AG10803 (cell line): ENCODE measurements at places on chromosomes 1 and 21.

- DNase-seq = no peak
Observed at GRCh38 chr1:19980314-19980713, 896 bp upstream of the PLA2G2A start.

- DNase-seq = no peak
Observed at GRCh38 chr1:40599926-40600325, 65.6 kb downstream of the RIMS3 start.

GRCh38 chr1:59689730-59690129, 125.0 kb upstream of the HOOK1 start:
- no peak for DNase-seq

- DNase-seq = no peak
Observed at GRCh38 chr1:210743038-210743437, 390.9 kb downstream of the KCNH1 start.

DNA sequence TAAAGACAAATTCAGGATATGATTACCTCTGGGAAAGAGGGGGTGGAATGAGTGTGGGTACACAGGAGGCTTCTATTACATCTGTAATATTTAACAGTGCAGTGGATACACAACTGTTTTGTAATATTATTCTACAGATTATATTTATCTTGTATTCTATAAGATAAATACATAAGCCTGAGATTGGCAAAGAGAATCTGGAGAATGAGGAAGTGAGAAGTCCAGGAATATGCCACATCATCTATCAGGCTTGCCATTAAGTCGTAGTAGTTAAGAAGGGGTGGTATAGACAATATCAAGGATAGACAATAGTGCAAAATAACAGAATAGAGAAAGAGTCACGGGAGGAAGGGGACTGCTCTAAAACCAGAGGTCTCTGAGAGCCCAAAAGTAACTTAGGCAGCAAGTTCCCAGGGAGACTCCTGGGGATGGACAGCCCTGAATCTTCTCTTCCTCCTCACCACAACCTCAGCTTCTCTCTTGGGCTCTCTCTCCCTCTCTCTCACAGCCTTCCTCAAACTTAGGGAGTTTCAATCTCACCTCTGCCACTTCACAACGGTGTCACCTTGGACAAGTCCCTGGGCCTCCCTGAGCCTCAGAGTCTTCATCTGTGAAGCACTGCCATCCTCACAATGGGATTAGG, 14.0 kb upstream of the PTAFR start:
- DNase-seq = no peak

DNA sequence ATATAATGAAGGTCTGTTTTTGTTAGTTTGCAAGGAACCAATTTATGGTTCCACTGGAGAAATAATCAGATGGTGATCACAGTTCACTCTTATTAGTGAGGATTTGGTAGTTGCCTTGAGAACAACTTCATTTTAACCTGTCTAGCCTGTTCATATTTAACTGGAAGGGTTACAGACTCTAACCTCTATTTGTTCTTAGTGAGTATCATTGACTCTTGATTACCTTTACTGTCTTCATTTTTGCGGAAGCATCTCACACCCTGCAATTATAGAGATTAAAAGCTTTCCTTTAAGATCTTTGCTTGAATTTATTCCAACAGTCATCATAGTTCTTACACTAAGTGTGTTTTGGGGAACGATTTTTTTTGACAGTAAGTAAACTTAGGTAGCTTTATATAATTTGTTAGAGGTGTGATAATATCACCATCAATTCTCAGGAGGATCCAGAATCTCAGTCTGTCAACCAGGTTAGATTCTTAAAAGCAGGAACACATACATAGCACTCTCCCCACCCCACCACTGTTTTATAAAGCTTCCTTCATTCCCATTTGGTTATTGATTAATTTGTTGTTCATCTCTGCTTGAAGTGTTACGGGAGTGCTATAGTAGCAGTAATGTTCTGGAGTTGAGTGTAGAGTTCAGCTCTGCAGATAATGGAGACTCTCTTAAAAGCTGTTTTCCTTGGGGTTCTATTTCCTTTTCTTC, 30.1 kb downstream of the B3GALT2 start:
- no peak for DNase-seq

GRCh38 chr1:218983433-218983832, 190.2 kb upstream of the LYPLAL1 start:
- no peak for DNase-seq

GRCh38 chr1:86787621-86788020, 83.2 kb downstream of the SH3GLB1 start:
- no peak for DNase-seq

DNA sequence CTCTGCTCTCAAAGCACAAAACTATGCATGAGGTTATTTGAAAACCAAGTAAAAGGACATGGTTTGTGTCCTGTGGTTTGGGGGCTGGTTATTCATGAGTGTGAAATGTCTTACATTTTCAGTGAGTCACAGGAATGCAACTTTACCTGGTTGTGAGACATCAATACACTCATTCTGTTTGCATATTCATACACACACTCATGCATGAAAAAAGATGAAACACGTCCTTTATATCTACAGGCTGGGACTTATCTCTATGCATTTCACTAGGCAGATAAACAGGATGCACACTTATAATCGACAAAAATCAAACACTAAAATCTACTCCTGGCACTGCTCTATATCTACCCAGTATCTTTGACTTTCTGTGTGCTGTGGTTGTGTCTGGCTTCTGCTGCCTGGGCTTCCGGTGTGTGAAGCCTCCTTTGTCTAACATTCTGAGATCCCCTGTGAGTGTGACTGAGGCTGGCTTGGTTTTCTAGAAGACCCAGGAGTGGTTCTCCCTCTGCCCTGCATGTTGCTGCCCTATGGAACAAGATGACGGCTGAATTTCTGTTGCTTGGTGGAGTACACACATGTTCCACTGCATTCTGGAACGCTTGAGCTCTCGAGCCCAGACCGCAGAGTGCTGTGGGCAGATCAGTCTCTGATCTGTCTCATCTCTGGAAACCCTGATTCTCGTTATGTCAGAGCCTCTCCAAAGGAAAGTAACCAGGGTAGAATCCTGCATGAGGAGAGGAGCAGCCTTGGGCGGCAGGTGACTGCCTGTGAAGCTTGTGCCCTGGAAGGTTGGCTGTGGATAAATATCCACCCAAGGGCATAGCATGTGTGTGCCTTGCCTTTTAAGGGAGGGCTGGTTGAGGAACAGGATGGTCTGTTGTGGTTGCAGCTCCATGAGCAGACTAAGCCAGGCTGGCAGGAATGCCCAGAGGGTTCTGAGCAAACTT, 19.7 kb upstream of the FASLG start:
- peak; percentile 91 for DNase-seq

DNA sequence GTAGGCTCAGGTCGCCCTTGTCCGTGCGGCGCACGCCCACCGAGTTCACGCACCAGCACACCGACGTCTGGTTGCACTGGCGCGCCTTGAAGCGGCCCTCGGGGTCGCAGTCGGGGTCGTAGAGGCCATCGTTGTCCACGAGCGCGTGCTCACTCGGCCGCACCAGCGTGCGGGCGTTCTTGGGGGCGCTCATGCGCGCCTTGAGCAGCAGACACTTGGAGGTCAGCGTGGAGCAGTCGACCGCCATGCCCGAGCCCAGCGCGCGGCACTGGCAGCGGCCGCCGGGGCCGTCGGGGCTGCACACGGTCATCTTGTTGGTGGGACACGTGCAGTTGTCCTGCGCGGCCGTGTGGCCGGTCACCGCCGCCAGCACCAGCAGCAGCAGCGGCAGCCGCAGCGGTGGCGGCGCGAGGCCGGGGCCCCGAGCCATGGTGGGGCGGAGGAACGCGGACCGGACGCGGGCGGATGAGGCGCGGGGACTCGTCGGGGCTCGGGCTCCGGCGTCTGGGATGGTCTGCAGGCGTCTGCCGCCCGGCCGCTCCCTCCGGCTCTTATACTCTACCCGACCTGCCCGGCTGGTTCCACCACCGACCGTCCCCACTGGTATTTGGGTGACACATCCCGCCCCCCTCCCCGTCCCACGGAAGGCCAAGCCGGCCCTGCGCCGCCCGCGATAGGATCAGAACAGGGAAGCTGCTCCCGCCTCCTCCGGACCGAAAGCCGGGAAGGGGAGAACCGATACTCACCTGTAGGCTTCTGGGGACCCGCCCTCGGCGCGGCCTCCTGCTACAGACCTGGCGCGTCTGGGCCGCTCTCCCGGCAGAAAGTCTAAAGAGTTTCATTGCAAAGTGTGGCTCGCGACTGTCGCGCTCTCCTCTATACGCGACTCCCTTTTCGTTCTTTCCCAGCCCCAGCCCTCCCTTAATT, at the start of gene TACSTD2:
Gene TACSTD2, minus strand, starts transcription at position 526 of the 927 bp plus-strand sequence. Its CDS starts 96 bp downstream, at position 430.
- no peak for DNase-seq

DNA sequence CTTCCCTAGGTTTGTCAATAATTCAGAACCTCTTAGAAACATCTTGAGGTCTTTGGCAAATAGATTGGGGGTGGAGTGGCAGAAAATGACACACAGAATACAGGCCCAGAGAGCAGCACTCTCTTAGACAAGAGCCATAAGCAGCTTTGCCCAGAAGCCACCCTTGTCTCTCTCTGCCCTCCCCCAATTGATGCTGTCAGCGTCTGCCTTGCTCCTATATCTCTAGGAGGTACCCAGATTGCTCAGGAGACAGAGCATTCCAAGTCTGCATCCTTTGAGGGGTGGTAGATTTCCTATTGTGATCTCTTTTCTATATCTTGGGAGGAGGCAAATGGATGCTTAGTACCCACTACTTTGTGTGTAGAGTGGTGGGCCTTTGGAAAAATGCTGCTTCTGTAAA, 1.8 kb downstream of the RGL1 start:
- no peak for DNase-seq

GRCh38 chr1:2311184-2312032, 79.9 kb downstream of the MORN1 start:
- DNase-seq = peak; percentile 48

DNA sequence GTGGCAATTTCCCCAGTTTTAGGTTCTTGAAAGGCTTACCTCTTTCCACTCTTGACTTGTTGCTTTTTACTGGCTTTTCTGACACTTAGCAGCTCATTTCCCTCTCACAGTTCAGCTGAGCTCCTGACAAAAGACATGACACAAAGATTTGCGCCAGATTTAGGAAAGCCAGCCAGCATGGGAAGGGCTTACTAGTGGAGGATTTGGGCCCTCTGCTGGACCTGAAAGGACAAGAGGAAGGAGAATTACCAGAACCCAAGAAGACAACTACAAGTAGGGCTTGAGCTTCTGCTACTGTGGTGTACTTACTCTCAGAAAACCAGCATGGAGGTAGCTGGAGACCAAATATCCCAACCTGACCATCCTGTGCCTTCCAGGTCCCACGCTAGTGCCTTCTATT, 784.5 kb downstream of the BRINP3 start:
- DNase-seq = no peak

GRCh38 chr1:153565529-153566374, at the start of gene S100A2:
S100A2 (minus strand) TSS chr1:153565844; CDS start chr1:153563877, 1,967 bp downstream.
- peak; percentile 95 for DNase-seq

- no peak for DNase-seq
Observed at GRCh38 chr1:197814306-197814705, 39.0 kb upstream of the DENND1B start.

DNA sequence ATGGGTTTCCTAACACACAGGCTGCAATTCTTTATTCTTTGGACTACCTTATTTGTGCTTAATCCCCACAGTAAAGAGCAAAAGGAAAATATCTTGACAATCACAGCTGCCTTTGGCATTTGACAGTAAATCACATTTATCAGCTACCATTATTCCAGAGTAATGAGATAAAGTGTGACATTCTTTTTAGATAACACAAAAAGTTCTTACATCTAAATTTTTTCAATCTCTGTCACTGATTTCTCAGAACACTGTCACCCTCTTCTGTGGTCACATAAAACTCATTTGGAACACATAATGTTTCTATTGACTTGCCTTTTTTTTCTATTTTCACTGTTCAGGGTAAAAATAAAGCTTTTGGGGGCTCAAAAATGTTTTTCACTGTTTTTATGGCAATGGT, 484.6 kb downstream of the LTN1 start:
- no peak for DNase-seq

GRCh38 chr1:77762072-77762476, 2.4 kb upstream of the USP33 start:
- DNase-seq = peak; percentile 62
